Urinary bladder (tissue), 4 donors: ENCODE measurements at places on chromosomes 16 and 17. TPM values are rescaled to one million over a fixed set of nuclear protein-coding genes. Genes with fewer than 3 reads are reported as not detected.

- no peak for DNase-seq
Measured at GRCh38 chr17:57397402-57397801, 141.1 kb downstream of the MSI2 start.

OR4D1 gene
- total RNA-seq = not detected

GRCh38 chr17:75843577-75844529 is at the start of gene UNC13D:
Gene UNC13D (minus strand): TSS chr17:75844404. CDS start chr17:75844337, 67 bp downstream.
- no peak for DNase-seq

DNA sequence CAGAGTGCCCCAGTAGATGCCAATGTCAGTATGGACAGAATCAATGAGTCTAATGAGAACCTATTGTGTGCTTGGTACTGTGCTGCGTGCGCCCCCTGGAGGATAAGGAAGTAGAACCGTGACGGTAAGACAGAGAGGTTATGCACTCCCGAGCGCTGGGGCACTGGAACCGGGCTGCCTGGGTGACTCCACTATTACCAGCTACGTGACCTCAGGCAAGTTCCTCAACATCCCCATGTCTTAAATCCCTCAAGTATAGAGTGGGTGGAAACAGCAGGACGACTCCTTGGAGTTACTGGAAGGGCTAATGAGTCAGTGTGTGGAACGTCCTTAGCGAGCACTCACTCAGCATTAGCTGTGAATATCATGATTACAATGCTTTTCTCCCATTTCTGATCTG is 16.2 kb downstream of the CHST4 start:
- no peak for DNase-seq

SLFN12L gene
- 3.6 TPM for total RNA-seq

CD300H gene
- not detected for total RNA-seq

- DNase-seq = no peak
Measured at GRCh38 chr17:77382356-77382911, 241.7 kb downstream of the SEC14L1 start.

DNA sequence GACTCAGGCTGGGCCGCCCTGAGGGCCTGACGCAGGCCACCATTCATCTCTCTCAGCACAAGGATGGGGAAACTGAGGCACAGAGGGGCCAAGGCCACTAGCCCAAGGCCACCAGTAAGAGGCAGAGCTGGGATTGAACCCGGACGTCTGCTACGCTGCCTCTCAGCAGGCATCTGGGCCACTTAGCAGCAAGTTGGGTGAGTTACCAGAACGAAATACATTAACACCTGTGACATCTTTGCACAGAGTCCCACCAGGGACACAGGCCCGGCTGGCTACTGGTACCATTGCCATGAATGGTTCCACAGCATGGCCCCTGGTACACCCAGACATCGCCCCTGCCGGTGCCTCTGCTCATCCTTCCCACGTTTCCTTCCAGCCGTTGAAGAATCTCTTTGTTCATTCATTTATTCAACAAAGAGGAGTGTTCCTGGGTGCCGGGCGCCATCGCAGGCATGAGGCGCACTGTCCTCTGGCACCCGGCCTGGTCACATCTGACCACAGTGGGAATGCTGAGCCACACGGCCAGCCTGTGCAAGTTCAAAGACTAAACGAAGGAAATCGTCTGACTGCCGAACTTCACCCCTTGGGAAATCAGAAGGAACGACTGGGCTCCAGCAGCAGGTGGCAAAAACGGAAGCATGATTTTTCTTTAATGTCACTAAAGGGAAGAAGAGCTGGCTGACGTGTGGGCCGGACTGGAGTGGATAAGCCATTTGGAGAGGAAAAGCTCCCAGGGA is 7.4 kb upstream of the ZNF469 start:
- no peak for DNase-seq

- DNase-seq = no peak
Measured at GRCh38 chr17:40486522-40487370, 14.7 kb downstream of the TNS4 start.

- no peak for DNase-seq
Measured at GRCh38 chr16:56332464-56333079, 92.8 kb downstream of the AMFR start.

ASGR2 gene
- not detected for total RNA-seq

- DNase-seq = no peak
Measured at GRCh38 chr16:57497121-57497520, 10.8 kb upstream of the DOK4 start.

DNA sequence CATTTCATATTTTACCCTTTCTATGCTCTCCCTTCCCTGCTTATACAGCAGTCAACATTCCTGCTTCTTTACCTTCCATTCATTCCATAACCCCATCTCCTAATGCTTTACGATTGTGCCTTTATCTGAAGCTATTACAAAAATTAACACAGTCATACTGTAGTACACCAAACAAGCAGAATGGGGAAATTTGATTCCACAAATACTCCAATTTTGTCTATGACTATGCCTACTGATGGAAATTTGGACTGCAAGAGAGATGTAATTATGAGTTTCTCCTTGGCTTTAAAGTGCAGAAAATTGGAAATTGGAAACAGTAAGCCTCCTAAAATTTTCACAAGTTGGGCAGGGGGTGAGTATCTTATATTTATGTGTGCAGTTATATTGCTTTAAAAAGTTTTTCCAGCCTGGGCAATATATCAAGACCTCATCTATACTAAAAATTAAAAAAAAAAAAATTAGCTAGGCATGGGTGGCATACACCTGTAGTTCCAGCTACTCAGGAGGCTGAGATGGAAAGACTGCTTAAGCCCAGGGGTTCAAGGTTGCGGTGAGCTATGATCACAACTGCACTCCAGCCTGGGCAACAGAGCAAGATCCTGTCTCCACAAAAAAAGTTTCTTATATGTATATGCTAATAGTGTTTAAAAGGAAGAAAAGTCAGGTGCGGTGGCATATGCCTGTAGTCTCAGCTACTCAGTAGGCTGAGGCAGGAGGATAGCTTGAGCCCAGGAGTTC is 3.0 kb downstream of the APPBP2 start:
- no peak for DNase-seq

DNA sequence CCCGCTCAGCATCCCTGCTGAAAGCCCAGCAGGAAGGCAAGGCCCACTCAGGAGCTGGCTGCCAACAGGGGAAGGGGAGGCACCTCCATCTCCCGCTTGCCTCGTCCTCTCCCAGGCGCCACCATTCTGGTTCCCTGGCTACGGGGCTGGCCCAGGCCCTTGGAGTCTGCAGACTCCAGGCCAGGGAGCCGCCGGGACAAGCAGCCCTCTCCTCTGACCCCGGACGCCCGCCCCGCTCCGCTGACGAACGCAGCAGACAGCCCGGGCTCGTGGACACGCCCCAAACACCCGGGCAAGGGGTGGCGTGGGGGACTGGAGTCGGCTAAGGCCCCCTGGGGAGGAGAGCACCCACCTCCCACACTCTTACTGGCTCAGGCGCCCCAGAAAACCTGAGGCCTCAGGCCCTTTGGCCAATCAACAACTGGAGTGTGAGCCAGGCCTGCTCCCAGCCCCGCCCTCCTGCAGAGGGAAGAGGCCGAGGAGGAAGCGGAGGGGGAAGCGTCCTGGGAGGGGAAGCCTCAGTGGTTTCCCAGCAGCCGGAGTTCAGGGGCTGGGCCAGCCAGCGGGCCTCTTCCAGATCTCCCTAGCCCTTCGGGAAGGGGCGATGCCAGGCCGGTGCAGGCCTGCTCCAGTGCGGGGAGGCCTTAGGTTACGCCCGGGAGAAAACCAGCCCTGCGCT is 4.2 kb downstream of the MNT start:
- DNase-seq = peak; percentile 87

DNA sequence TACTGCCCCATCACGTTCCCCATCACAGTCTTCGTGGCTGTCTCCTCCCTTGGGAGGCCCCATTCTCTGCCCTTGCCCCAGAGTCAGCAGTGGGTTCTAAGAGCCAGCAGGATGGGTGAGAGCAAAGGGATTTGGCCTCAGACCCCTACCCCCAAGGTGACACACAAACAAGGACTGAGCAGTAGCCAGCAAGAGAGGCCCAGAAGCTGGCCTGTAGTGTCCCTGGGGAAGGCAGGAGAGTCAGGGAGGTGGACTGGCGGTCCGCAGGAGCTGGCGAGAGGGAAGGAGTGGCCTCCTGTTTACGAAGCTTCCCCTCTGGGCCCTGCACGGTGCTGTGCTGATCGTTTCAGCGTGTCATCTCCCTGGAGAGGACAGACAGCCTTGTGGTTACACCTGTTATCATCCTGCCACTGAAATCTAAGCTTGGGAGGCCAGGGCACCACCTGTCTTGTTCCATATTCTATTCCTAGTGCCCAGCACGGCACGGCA is 8.4 kb downstream of the WDR81 start:
- DNase-seq = no peak

DNA sequence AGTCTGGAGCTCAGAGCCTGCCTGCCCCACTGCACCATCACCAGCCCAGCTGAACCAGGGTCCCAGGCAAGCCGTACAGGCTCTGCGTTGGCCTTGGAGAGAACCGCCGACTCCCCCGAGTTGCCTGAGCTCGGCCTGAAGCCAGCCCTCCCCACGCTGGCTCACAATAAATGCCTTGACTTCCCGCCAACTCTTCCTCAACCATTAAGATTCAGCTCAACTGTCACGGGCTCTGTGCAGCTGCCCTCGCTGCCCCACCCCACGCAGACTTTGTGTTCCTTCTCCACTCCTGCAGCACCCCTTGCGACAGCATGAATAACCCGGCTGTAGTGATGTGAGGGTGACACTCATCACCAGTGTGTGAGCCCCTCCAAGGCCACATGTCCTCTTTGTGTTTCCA is 4.8 kb upstream of the QPRT start:
- DNase-seq = peak; percentile 42

DNA sequence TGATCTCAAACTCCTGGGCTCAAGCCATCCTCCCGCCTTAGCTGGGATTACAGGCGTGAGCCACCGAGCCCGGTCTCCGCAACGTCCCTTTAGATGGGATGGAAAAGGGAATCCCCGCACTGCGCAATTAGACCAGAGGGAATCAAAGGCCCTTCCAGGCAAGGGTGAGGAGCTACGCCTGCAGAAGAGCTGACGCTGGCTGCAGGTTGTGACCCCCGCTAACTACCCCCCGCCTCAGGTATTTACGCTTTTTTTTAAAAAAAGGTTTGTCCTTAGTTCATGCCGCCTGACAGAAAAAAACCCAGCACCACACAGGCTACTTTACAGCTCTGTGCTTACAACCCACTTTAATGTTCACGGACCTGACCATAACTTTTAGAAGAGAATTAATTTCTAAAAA is 26.9 kb downstream of the ZCCHC14 start:
- DNase-seq = no peak
